ENCODE measurements at places on chromosomes 6 and 20.

DNA sequence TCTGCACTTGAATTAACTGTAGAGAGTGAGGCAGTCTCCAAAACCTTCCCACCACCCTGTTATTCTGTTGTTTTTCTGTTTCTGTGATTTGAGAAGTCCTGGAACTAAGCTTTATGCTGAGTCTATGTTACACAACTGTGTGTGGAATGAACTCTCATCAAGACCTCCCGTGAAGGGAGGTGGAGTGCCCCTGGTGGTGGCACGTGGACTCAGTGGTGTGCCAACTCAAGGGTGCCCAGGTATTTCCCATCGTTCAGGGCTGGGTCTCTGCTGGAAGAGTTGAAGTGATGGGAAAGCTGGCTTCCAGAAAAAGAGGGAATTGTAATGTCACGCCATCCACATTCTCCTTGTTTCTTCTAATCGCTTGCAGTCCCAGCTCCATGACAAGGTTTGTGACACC lies 374.2 kb downstream of the SMOC2 start:
- DNase-seq: no peak

DNA sequence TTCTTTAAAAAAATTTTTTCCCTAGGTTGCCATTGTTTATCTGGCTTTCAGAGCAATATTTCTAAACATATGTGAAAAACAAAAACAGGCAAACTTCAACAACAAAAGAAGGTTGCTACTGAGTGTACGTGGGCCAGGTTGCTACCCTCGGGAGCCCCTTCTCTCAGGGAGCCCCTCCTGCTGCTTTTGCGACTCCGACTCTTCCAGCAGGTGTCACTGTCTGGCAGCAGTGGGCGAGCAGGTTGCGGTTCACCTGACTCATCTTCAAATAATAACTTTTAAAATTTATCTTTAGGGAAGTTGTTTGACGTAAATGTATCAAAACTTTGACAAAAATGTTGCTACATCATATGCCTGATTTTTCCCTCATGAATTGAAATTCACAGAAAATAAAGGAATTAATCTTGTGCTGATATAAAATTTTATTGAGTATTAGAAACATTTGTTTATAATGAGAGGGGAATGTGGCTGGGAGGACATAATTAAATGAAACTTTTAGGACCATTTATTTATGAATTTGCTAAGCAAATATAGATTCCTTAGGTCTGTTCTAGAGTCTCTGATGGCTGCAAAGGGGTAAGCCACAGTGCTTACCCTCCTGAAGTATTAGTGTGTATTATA lies 138.8 kb downstream of the HIVEP1 start:
- no peak for DNase-seq

GRCh38 chr20:25510721-25511120 lies 74.6 kb downstream of the NINL start:
- DNase-seq: no peak

DNA sequence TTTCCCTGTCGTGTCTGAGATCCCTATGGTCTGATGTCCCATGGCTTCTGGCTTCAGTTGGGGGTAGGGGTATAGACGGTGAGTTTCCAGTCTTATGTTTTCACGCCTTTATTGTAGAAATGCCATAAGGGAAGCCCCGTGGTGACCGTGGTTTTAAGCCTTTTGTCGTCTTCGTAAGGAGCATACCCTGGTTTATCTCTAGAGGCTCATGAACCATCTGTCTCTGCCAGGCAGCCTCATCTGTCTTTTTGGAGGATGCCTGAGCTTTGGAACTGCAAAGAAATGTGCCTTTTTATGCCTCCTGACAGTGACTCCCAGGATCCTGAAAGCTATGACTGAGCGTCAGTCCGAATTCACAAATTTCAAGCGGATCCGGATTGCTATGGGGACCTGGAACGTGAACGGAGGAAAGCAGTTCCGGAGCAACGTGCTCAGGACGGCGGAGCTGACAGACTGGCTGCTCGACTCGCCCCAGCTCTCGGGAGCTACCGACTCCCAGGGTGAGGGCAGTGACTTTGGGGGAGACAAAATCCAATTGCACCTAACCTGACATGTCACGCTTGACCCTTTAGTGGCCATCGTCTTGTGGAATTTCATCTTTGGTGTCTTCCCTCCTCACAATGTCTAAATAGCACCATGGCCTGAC lies 84.6 kb downstream of the SYNJ2 start:
- no peak for DNase-seq

GRCh38 chr6:38152620-38153019 lies 333.1 kb downstream of the ZFAND3 start:
- DNase-seq: no peak

- no peak for DNase-seq
Measured at GRCh38 chr6:147131532-147132128, 72.6 kb upstream of the STXBP5 start.

DNA sequence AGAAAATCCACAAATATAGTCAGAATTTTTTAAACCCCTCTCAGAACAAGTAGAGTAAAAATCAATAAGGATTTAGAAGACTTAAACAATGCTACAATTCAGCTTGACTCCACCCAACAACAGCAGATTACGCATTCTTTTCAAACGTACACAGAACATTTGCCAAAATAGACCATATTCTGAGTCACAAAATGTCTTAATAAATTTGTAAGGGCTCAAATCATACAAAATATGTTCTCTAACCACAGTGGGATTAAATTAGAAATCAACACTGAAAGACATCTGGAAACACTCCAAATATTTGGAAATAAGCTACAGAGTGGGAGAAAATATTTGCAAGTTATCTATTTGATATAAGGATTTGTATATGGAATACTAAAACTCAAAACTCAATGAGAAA lies 164.2 kb upstream of the AKAP12 start:
- no peak for DNase-seq

GRCh38 chr6:141848029-141848890 lies 284.5 kb upstream of the GJE1 start:
- no peak for DNase-seq
